ENCODE measurements at places on chromosomes 6 and 20.
A peak's percentile ranks its signal among the peaks of the same experiment; 100 is the strongest.

DNA sequence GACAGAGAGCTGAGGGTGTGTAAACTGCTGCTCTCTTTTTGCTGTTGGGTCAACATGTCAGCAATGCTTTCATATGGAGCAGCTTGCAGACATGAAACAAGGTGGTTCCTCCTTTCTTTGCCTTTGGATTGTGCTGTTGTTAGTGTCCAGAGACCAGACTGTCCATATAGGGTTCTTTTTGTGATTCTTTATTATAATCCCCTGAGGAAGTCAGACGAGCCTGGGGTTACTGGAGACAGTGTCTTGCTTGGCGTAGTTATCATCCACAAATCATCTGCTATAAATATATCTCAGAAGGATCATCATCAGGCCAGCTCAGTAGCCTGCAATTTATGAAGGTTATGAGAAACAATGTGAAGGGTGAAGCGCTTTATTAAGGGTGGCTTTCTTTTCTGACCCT lies 2.3 kb upstream of the ADGRB3 start:
- DNase-seq = peak; percentile 16

GRCh38 chr6:166798652-166799051 lies 157.7 kb downstream of the RNASET2 start:
- no peak for DNase-seq

- no peak for DNase-seq
Measured at GRCh38 chr6:146587459-146587858, 11.3 kb upstream of the ADGB start.

GRCh38 chr6:134689641-134690040 lies 260.3 kb downstream of the ALDH8A1 start:
- DNase-seq = peak; percentile 88

DNA sequence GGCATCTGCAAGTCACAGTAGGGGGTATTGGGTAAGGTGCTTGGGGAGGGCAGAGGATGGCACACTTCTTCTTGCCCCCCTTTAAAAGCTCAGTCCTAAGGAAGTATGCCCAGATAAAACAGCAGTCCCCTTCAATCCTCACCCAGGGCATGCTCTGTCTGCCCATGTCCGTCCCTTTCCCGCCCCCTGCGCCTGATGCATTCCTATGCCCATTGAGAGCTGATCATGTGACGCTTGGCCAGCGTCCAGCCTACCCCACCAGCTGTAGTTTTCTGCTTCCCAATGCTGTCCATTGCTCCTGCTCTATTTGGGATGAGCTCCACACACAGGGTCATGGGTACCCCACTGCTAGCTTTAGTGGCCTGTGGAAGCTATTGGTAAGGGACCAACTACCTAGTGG lies 8.3 kb downstream of the SIGLEC1 start:
- no peak for DNase-seq

DNA sequence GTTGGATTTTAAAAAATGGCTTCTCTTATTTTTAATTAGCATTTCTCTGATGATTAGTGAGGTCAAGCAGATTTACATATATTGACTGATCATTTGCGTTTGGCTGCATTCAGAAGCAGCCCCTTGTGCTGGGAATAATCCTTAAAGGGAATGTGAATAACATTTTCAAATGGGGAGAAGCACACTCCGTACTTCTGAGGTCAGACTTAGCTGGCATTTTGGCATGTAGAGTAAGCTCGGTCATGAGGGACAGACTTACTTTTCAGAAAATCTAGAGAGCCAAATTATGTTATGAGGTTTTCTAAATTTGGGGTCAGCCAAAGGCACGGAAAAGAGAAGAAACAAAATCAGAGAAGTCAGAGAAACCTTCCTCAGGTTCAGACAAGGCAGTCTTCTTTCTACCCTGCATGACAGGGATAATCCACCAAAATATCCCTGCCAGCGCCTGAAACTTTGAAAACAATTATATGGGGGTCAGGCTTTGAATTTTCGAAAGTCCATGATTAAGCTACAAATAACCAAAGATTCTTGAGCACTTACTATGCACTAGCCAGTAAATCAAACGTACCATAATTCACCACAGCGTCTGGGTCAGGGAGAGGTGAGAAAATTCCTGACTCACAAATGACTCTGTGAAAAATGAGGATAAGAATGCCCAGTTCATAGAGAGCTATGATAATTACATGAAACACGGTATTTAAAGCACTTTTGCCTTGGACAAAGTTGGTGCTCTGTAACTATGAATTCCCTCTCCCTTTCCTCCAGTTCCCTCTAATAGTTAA lies 44.9 kb downstream of the ADAT2 start:
- no peak for DNase-seq

DNA sequence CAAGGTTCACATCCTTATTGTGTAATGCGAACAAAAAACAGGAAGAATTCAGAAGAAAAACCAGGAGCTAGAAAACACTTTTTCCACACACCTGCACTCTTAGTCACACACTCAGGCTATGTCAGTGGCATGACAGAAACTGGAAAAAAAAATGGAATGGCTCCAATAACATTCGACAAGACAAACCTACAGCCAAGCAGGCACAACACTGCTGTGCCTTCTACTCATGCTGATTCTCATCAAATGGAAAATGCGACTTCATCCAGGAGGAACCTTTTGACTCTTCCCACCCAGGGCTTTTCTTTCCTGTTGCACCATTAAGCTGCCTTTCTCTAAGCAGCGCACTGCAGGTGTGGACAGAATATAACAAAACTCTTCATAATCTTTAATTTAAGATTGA lies 163.2 kb upstream of the BTBD3 start:
- DNase-seq = peak; percentile 61

- no peak for DNase-seq
Measured at GRCh38 chr20:61298661-61299060, 46.6 kb downstream of the CDH4 start.

- no peak for DNase-seq
Measured at GRCh38 chr6:169847141-169847674, 95.8 kb downstream of the ERMARD start.

- DNase-seq = no peak
Measured at GRCh38 chr6:103854059-103854458, 1005.7 kb downstream of the HACE1 start.

Measured in cerebellum (tissue), 4 donors.